WTC11 (cell line): ENCODE measurements at places on chromosomes 4 and X. TPM values are rescaled to one million over a fixed set of nuclear protein-coding genes. Genes with fewer than 3 reads are reported as not detected.

GRCh38 chr4:149048451-149049143 is 606.4 kb upstream of the NR3C2 start:
- H3K27me3 ChIP-seq, result no peaks in the 10 kb centered on the region
- no peak overlapping the region for H3K27ac ChIP-seq
- DNase-seq, result no peak
- H3K36me3 ChIP-seq, result no peaks in the 10 kb centered on the region

DNA sequence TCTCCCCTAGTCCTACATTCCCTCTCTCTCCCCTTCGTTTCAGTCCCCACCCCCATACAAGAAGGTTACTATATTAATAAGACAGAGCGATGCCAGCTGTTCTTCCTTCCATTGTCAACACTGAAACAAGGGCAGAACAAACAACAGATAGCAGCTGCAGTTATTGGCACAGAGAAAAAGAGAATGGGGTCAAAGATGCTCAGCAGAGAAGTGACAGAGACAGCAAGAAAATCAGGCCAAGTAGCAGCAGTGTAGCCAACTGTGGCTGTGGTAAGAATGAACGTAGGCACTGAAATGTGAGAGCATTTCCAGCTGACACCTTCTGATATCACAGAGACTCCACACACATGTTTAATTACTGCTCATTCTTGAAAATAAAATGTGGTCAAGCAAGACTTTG is 641.8 kb downstream of the FSTL5 start:
- no peaks in the 10 kb centered on the region; the same call in 1 of the 2 replicates for H3K36me3 ChIP-seq
- H3K27me3 ChIP-seq, result no peaks in the 10 kb centered on the region
- H3K4me3 ChIP-seq, result no peak overlapping the region
- peaks cover 24% of the 10 kb centered on the region for H3K4me1 ChIP-seq

DNA sequence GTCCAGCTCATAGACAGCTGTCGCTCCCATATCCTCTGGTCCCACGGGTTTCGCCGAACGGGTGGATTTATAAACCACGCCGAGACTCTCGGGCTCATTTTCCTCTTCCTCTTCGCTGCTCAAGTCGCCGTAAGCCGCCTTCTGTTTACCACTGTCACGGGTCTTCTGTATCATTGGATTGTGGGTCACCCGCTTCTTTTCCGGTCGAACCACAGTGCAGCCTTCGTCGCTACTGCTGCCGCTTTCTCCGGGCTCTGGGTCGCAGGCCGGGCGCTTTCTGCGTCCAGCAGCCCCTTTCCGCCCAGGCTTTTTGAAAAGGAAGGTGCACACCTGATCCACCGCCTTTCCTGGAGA is 311 bp downstream of the RNF113A start:
- H3K4me3 ChIP-seq, result peak overlapping the region; percentile 90
- peaks cover 10% of the 10 kb centered on the region; the same call in 1 of the 2 replicates for H3K4me1 ChIP-seq
- H3K27ac ChIP-seq, result peak overlapping the region; percentile 97
- no peak for DNase-seq

- no peak overlapping the region for H3K27ac ChIP-seq
- H3K27me3 ChIP-seq, result no peaks in the 10 kb centered on the region; the same call in 1 of the 2 replicates
- no peak overlapping the region for H3K4me3 ChIP-seq
- no peaks in the 10 kb centered on the region for H3K36me3 ChIP-seq
- peaks cover 14% of the 10 kb centered on the region for H3K4me1 ChIP-seq
Observed at GRCh38 chr4:6443035-6444023, 29.1 kb downstream of the PPP2R2C start.

DNA sequence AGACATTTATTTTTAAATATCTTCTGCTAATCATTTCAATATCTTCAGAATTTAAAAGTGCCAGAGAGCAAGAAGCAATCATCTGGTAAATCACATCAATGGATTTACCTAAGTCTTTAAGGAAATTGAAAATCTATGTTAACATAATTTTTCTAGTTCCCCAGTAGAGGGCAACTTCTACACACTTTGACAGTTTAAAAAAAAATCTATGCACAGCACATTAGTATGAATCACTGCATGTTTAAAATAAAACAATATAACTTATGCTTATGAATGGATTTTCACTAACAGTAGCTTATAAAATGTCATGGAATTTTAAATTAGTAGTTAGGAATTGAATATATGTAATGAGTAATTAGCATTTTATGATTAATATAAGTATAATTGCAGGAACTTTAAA is 126.5 kb downstream of the REELD1 start:
- no peak overlapping the region for H3K27ac ChIP-seq
- no peak overlapping the region for H3K4me3 ChIP-seq
- H3K27me3 ChIP-seq, result no peaks in the 10 kb centered on the region
- H3K4me1 ChIP-seq, result peaks cover 3% of the 10 kb centered on the region; the same call in 1 of the 2 replicates

Gene IL21
- total RNA-seq, result not detected in 3 replicates

Gene CPE
- 9.2 to 12.4 TPM (median 10.9 TPM) in 3 replicates for total RNA-seq

GRCh38 chr4:159443975-159444374 is 341.1 kb downstream of the RAPGEF2 start:
- no peaks in the 10 kb centered on the region for H3K27me3 ChIP-seq
- H3K36me3 ChIP-seq, result no peaks in the 10 kb centered on the region
- H3K4me3 ChIP-seq, result no peak overlapping the region
- no peak overlapping the region for H3K27ac ChIP-seq
- DNase-seq, result no peak

DNA sequence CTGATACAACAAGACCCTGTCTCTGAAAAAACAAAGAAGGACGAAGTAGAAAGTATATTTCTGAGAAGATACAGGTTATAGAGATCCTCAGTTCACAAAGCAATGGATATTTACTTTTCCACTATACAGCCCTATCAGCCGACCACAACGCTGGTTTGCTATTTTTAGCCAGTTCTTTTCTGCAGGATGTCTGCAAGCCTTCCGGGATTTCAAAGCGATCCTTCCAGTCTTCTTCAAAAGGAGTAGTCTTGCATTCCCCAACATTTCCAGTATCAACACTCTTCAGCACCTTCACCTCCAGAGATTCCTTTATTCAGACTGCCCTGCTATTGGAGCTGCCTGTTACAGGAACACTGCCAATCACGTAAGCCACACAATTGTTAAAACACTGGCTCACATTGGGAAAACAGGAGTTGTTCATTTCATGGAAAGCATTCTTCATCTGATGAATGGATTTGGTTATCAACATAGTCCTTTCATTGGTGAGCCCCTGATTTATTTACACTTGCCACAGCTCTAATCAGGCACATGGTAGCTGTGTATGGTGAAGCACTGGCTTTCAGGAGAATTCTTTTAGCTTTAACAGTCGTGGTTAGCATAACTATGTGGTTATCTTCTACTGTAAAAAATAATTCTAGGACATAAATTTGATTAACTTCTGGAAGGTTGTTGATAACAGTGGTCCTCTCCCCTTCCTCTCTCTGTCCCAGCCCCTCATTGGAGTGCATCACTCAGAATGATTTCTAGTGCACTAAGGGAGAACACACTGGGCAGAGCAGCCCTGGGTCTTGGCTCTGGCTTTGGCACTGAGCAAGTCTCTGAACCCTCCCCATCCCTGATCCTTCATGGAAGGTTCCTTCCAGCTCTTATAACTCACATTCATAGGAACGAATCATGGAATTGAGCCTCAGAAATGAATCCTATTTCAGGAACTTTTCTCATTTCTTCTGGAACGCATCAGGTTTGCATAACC is 109.9 kb upstream of the SORBS2 start:
- no peak for DNase-seq
- no peaks in the 10 kb centered on the region for H3K27me3 ChIP-seq
- peaks cover 7% of the 10 kb centered on the region for H3K36me3 ChIP-seq

Gene RBMX2
- 20.7 to 23.4 TPM (median 21.2 TPM) in 3 replicates for total RNA-seq

DNA sequence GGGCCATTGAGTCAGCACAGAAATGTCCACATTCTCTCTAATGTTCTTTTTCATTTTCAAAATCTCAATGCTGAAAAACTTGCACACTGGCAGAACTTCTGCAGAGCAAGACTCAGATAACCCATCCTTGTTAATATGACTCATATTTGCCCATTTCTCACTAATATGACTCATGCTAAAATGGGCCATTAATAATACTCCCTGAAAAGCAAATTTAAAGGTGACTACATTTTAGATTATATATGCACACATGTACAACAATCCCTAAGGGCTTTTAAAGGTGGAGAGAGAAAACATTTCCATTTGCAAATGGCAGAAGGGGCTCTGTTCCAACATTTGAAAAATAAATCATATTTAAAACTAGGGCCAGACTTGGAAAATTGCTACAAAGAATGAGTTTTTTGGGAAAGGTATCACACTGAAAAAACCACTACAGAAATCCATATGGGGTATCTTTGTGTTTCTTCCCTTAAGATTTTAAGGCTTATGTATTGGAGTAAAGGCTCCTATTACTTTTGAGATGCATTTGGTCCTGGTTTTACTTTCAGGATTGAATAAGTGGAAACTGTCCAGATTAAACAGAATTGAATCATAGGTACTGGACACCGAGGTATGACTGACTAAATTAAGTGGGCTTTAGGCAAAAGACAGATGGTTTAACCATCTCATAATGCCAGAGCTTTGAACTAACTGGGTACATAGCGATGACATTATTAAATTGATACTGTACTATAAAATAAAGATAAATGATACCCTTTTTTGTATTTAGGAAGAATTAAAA is 30.0 kb downstream of the TLR2 start:
- no peaks in the 10 kb centered on the region for H3K27me3 ChIP-seq
- H3K4me1 ChIP-seq, result no peaks in the 10 kb centered on the region
- H3K4me3 ChIP-seq, result no peak overlapping the region
- no peak for DNase-seq
- no peak overlapping the region for H3K27ac ChIP-seq
- peaks cover 1% of the 10 kb centered on the region for H3K36me3 ChIP-seq
